ENCODE measurements at places on chromosomes 12 and 14.

DNA sequence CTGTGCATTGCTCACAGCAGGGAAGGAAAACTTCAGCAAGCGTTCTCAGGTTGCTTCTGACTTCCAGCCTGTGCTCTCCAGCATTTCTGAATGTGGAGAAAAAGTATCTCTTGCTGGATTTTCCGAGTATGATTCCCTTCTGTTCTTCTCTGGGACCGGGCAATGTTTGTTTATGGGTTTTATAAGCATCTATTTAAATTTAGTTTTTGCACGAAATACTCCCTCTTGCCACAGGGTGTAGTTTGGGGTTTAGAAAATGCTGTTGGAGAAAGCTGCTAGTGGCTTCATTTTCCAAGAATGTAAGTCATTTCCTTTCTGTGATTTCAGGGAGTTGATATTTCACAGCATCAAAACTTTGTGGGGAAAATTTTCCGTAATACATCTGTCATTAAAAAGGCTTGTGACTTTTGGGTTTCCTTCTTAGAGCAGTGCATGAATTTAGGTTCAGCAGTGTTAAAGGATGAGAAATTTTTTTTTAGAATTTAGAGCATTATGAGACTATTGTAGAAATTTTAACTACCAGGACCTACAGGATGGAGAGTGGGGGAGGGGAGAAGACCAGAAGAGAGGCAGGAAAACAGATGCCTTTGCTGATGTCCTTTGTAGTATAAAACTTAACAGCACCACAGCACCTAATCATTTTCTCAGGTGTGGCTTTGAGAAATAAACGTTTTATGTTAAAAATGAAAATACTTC is 1.5 kb downstream of the FRMD6 start:
- peaks cover 25% of the 10 kb centered on the region for H3K4me1 ChIP-seq
- DNase-seq, result peak; percentile 23
- H3K27me3 ChIP-seq, result peaks cover 41% of the 10 kb centered on the region
- peak overlapping the region; percentile 85 for H3K4me3 ChIP-seq
- no peaks in the 10 kb centered on the region for H3K36me3 ChIP-seq
- no peak overlapping the region for H3K27ac ChIP-seq

- no peaks in the 10 kb centered on the region for H3K36me3 ChIP-seq
- H3K27me3 ChIP-seq, result no peaks in the 10 kb centered on the region
- H3K27ac ChIP-seq, result no peak overlapping the region
- no peak for DNase-seq
These were observed 237.9 kb downstream of the PAWR start for GRCh38 chr12:79452906-79453305.

DNA sequence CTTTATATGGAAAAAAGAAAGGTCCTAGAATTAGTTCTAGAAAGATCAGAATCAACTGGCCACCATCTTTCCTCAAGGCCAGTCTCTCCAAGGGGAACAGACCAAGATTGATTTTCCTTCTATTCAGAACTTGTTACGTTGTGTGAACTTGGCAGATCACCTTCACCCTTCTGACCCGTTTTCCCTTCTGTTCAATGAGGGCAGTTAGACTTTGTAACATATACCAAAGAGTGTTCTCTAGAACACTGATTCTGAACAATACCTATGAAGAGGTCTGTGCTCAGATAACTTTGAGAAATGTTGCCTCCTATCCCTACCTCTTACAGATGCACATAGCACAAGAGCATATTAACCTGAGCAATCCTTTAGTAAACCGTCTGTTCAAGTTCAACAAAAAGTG is 10.6 kb upstream of the PCK2 start:
- H3K4me1 ChIP-seq, result peaks cover 18% of the 10 kb centered on the region
- no peak overlapping the region for H3K27ac ChIP-seq
- no peaks in the 10 kb centered on the region for H3K36me3 ChIP-seq
- DNase-seq, result no peak
- H3K27me3 ChIP-seq, result no peaks in the 10 kb centered on the region

DNA sequence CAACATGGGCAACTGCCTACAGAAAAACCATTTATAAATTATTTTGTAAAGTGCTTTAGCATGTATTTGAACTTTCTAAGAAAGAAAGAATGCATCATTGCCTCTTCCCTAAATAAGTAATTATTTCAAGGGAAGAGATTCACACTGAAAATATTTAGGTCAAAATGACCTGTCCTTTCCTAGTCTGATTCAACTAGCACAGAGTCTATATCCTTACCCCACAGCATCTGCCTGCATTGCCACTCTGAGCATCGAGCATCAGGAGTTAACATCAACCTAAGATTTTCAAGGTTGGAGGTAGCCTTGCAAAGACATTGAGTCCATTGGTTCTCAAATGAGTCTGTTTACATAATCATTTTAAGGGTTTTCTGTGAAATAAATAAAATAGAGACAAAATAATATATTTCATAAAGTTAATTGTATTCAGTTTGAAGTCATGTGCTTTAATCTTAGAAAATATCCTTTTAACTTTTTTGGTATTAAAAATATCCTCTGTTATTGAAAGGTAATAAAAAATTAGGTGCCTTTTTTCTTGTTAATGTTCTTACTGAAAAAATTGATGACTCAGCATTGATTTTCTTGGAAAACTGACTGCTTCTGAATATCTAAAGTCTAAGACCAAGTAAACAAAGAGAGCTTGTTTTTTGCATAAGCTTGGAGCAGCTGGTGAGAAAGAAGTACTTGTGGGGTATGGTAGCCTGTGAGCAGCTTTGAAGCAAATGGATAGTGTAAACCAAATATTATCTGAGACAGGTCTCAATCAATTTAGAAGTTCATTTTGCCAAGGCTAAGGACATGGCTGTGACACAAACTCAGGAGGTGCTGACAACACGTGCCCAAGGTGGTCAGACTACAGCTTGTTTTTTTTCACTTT is 269.0 kb upstream of the CLEC14A start:
- H3K36me3 ChIP-seq, result no peaks in the 10 kb centered on the region
- no peak overlapping the region for H3K27ac ChIP-seq
- no peaks in the 10 kb centered on the region for H3K4me1 ChIP-seq

DNA sequence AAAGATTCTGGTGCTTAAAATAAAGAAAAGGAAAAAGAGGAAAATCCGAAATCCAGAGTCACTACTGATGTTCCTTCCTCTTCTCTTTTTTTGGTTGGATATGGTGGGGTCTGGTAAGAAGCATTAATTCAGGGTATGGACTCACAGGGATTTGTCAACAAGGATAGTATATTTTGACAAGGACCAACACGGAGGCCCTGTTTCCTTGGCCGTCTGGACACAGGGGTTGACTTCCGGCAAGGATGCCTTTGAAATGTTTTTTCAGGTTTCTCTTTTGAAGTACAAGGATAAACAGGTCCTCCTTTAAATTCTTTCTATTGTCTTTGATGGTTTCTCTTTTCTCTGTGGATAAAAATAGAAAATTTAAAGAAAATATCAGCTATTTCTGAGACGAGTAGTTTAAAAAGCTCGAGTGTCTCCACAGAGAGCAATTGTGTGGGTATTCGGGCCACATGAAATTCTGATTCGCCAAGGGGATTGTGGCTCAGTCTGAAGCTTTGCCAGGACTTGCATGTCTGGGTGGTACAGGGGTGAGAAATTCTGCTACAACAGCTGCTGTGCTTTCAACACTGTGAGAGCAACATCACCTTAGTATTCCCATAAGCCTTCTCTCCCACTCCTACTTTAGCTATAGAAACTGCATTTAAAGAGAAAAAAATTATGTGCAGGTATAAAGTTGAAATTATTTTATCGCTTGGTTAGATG is 88.5 kb upstream of the CSRP2 start:
- no peak for DNase-seq
- H3K4me1 ChIP-seq, result no peaks in the 10 kb centered on the region
- H3K36me3 ChIP-seq, result no peaks in the 10 kb centered on the region
- no peak overlapping the region for H3K4me3 ChIP-seq

DNA sequence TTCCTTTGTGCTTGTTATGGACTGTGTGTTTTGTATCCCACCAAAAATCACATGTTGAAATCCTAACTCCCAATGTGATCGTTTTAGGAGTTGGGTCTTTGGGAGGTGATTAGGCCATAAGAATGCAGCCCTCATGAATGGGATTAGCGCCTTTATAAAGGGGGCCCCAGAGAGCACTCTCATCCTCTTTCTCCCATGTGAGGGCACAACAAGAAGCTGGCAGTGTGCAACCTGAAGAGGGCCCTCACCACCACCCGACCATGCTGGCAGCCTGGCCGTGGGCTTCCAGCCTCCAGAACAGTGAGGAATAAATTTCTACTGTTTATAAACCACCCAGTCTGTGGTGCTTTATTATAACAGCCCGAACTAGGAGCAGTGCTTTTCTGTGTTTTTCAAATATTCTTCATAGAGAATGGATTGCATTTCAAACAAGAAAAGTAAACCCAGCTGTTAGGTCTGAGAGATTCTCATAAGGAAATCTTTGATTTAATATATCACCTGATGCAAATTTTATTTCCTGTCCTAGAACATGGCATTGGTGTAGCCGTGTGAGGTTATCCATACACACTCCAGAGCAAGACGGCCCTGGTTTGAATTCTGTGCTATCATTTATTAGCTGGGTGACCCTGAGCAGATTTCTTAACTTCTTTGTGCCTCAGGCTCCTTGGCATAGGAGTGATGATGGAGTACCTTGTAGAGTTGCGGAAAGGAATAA is 27.8 kb downstream of the HSPB8 start:
- H3K27ac ChIP-seq, result no peak overlapping the region
- DNase-seq, result no peak
- no peaks in the 10 kb centered on the region for H3K4me1 ChIP-seq
- H3K36me3 ChIP-seq, result no peaks in the 10 kb centered on the region
- H3K4me3 ChIP-seq, result no peak overlapping the region

- no peaks in the 10 kb centered on the region for H3K27me3 ChIP-seq
- H3K36me3 ChIP-seq, result no peaks in the 10 kb centered on the region
- H3K4me1 ChIP-seq, result peaks cover 3% of the 10 kb centered on the region
- H3K4me3 ChIP-seq, result no peak overlapping the region
These were observed 18.2 kb upstream of the ITGA5 start for GRCh38 chr12:54437243-54437642.

DNA sequence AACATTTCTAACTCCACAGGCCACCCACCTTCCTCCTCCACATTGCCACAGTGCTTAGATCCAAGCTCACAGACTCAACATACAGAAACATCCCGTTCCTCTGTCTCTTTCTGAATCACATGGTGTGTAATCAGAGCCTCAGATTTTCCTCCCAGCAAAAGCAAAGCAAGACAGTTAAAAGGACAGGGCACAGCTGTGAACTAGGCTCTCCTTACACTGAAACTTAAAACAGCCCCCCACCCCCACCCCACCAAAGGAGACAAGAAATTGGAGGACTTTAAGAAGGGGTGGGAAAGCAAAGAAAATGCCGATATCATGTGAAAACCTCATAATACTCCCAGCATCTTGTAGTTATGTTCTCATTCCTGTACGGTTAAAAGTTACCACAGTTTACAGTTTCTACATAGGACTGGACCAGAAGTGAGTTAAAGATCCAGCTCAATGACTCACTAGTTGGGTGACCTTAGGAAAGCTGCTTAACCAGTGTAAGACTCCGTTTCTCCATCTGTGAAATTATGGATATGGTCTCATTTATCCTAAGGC is 4.8 kb downstream of the YBX3 start:
- H3K4me1 ChIP-seq, result peaks cover 12% of the 10 kb centered on the region
- H3K27ac ChIP-seq, result no peak overlapping the region
- no peaks in the 10 kb centered on the region for H3K27me3 ChIP-seq
- H3K4me3 ChIP-seq, result no peak overlapping the region

DNA sequence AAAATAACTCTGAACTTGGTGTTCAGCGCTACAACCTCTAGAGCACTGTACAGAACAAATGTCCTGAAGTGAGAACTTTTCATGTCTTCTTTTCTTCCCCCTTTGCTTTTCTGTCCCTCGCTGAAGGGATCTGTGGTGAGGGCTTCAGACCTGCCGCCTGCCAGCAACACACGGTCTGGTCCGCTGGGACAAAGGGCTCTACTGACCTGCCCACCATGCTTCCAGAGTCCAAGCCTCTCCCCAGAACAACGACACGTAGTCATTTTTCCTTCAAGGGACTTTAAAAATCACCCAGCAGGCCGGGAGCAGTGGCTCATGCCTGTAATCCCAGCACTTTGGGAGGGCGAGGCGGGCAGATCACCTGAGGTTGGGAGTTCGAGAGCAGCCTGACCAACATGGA is 140.4 kb downstream of the EFCAB11 start:
- H3K27me3 ChIP-seq, result no peaks in the 10 kb centered on the region
- no peak overlapping the region for H3K4me3 ChIP-seq
- no peak overlapping the region for H3K27ac ChIP-seq
- H3K4me1 ChIP-seq, result no peaks in the 10 kb centered on the region
- H3K36me3 ChIP-seq, result no peaks in the 10 kb centered on the region
- DNase-seq, result no peak

- H3K36me3 ChIP-seq, result no peaks in the 10 kb centered on the region
- H3K27me3 ChIP-seq, result no peaks in the 10 kb centered on the region
- DNase-seq, result no peak
- H3K27ac ChIP-seq, result no peak overlapping the region
- H3K4me3 ChIP-seq, result no peak overlapping the region
These were observed 201.4 kb upstream of the PWP1 start for GRCh38 chr12:107484230-107484629.

GRCh38 chr12:27583981-27584380 is 60.0 kb downstream of the PPFIBP1 start:
- no peaks in the 10 kb centered on the region for H3K36me3 ChIP-seq
- no peak overlapping the region for H3K27ac ChIP-seq
- no peaks in the 10 kb centered on the region for H3K27me3 ChIP-seq
- H3K4me1 ChIP-seq, result peaks cover 2% of the 10 kb centered on the region

DNA sequence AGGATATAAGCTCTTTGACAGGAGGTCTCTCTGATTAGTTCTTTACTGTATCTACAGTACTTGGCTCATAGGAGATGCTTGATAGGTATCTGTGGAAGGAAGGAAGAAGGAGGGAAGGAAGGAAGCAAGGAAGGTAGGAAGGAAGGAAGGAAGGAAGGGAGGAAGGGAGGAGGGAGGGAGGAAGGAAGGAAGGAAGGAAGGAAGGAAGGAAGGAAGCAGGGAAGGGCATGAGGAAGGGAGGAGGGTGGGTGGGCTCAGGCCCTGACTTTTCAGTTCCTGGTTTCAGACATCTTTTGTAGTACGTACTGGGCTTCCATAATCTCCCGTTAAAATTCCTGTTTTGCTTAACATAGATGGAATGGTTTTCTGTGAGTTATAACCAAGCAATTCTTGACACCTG is 175.0 kb upstream of the NUDT4 start:
- H3K27ac ChIP-seq, result no peak overlapping the region
- no peaks in the 10 kb centered on the region for H3K27me3 ChIP-seq
- DNase-seq, result no peak
- no peak overlapping the region for H3K4me3 ChIP-seq
- H3K36me3 ChIP-seq, result no peaks in the 10 kb centered on the region
- H3K4me1 ChIP-seq, result no peaks in the 10 kb centered on the region

- no peak for DNase-seq
- no peaks in the 10 kb centered on the region for H3K4me1 ChIP-seq
- no peaks in the 10 kb centered on the region for H3K27me3 ChIP-seq
These were observed 36.5 kb downstream of the GYS2 start for GRCh38 chr12:21568115-21568514.

- H3K27ac ChIP-seq, result no peak overlapping the region
- no peak for DNase-seq
- H3K4me1 ChIP-seq, result no peaks in the 10 kb centered on the region
These were observed 73.3 kb downstream of the MED13L start for GRCh38 chr12:116204169-116204568.
